ENCODE measurements at places on chromosomes 11 and 22.

GRCh38 chr22:43213051-43213450, 26.1 kb upstream of the TTLL12 start:
- no peak for DNase-seq

- peak; percentile 81 for DNase-seq
These were observed 32.6 kb downstream of the PRCP start for GRCh38 chr11:82867495-82868082.

GRCh38 chr11:70506658-70506970, 108.3 kb downstream of the CTTN start:
- no peak for DNase-seq

DNA sequence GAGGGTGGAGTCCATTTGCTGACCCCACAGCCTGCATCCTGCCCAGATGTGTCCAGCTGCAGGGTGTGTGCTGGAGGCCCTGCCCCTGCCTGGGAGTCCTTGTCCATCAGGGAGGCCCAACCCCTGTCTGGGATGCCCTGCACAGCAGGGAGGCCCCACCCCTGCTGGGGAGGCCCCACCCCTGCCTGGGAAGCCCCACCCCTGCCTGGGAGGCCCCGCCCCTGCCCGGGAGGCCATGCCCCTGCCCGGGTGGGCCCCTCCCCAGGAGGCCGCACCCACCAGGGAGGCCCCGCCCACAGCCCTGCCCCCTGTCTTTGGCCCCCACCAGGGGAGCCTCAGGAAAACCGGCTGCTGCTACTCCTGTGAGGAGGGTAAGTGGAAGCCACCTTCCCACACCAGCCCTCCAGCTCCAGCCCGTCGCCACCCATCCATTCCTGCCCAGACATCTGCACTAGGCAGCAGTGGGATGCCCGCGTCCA, 37.2 kb downstream of the MUC5B start:
- DNase-seq = peak; percentile 27

- no peak for DNase-seq
These were observed 20.1 kb upstream of the HIPK3 start for GRCh38 chr11:33237039-33237597.

DNA sequence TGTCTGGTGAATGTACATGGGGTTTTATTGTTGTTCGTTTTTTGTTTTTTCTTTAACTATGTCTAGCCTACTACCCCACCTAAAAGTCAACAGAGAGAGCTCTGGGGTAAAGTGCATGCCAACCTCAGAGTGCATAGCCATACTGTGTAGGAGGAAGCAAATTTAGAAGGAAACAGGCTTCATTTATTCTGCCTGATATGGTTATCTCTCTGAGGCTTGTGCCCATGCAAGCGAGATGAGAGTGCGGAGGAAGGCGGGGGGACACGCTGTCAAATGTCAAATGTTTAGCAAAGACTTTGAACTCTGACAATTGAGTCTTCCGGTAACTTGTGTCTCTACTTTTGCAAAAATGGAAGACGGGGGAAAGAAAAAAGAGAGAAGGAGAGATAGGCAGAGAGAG, 295.5 kb downstream of the ETS1 start:
- DNase-seq = no peak

GRCh38 chr22:41478891-41479521, 10.1 kb downstream of the ACO2 start:
- DNase-seq = peak; percentile 93

- DNase-seq = no peak
These were observed 5.9 kb upstream of the ARL14EP start for GRCh38 chr11:30317030-30317429.

DNA sequence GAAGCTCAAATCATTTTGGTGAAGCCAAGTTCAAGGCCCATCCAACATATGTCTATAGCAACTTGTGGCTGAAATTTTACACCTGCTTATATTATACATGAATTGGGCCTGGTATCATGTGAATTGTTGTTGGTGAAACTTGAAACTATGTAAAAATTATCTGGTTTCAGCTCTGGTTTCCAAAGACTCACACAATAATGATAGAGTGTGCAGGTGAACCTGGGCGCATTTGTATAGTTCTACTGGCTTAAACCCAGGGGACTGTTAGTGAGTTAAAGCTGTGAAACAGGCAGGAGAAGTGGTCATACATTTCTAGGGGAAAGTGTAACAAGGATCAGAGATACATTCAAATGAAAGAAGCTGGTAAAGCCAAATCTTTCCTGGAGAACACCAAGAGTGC, 627.3 kb downstream of the METTL15 start:
- no peak for DNase-seq

DNA sequence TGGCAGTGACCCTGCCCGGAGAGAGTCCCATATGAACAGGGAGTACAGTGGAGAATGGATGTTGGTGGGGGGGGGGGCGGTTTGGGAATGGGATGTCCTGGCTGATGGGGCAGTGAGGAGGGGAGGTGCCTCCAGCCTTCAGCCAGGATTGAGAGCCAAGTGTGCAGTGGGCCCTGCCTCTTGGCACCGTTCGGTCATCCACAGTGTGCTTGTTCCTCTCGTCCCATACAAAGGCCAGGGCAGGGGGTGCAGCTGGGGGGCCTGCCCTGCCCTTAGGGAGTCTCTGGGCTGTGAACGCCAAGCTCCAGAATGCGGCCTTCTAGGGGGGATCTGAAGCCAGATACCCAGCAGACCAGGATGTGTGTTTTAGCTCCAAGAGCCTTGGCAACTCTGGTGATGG, 34.0 kb downstream of the KCNC1 start:
- DNase-seq = no peak

DNA sequence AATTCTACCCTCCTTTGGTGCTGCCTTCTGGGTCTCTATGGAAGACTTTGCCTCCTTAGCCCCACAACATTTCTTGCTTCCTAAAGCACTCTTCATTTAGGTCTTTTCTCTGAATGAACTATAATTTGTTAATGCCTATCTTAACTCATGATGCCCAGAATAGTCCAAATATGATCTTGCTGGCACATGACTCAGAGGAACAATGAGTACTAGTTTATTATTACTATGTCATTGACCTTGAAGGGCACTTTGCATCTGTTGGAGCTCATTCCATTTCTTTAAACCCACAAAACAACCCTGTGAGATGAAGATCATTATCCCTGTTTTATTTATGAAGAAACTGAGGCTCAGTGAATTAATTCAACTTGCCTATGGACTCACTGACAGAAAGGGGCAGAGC, 320.2 kb upstream of the PLET1 start:
- DNase-seq = no peak

DNA sequence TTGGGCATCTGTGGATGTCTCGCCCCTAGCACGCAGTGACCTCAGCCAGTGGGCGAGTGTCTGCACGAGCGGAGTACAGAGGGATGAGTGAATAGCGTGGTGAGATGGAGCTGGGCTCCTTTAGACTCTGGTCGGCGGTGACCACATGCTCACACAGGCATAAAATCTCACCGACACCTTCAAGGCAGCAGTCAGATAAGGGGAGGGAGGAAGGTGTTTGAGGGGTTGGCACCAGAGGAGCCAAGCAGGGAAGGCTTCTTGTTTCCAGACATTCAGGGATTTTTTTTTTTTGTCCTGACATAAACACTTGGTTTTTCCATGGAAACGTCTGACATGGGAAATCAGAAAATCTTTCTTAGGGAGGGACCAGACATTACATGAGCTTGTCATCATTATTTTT, 35.8 kb downstream of the GRIK4 start:
- DNase-seq = peak; percentile 15

DNA sequence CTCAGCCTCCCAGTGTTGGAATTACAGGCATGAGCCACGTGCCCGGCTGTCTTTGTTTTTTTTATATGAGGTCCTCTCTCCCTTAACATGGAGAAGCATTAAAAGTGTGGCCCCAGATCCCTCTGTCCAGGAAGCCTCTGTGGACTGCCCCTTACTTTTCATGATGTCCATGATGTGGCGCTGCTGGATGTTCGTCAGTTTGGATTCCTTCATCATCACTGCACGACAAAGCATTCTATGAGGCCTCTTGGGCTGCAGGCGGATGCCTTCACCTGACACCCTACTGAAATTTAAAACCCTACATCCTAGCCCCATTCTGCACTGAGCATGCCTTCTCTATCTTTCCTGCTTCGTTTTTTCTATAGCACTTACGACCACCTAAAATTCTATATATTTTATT, 2.1 kb downstream of the C22orf23 start:
- DNase-seq = peak; percentile 25

GRCh38 chr11:112321501-112322172, 61.0 kb upstream of the PLET1 start:
- DNase-seq = peak; percentile 83

DNA sequence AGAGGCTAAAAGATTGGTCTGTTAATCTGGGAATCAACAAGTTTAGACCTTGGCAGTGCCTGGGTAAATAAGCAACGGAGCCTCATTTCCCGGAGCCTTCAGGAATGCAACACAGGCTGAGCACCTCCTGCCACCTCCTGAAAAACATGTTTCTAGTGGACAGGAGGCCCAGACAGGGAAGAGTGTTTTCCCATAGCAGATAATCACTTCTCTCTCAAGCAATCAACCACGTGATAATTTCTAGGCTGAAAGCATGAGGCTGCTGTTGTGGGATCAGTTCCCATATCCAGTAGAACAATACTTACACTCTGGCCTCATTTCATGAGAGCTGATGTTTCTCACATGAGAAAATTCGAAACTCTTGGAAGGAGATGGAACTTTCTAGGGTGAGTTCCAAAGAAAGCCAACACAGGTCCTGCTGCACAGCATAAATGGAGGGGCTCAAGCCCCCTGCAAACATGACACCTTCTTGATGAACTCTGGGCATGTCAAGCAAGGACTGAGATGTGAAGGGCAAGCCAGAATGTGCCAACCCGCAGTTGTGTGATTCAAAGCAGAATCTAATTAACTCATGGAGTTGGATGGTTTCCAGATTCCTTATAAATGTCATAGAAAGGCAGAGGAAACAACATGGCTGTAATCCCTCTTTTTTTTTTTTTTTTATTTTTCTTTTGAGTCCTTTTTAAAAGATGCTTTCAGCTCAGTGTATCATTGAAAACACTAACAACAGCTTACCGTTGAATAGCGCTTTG, 228.5 kb upstream of the SESN3 start:
- peak; percentile 51 for DNase-seq

- DNase-seq = no peak
These were observed 3.4 kb downstream of the CDON start for GRCh38 chr11:126059238-126059781.
